ENCODE measurements at places on chromosomes 6 and 20.

- no peak for DNase-seq
These were observed 88.6 kb downstream of the LINC00237 start for GRCh38 chr20:21017528-21018085.

GRCh38 chr6:87164004-87164403, 8.6 kb downstream of the ZNF292 start:
- DNase-seq = no peak

GRCh38 chr20:23361476-23362391, at the start of gene GZF1:
Gene GZF1 (plus strand): TSS chr20:23362182. CDS start chr20:23364384, 2,202 bp downstream.
- peak; percentile 94 for DNase-seq

GRCh38 chr6:150711584-150712504, 112.2 kb downstream of the PLEKHG1 start:
- DNase-seq = no peak

- DNase-seq = no peak
These were observed 26.2 kb downstream of the TTBK1 start for GRCh38 chr6:43269273-43270007.

- DNase-seq = no peak
These were observed 15.2 kb downstream of the RNF8 start for GRCh38 chr6:37368961-37369320.

DNA sequence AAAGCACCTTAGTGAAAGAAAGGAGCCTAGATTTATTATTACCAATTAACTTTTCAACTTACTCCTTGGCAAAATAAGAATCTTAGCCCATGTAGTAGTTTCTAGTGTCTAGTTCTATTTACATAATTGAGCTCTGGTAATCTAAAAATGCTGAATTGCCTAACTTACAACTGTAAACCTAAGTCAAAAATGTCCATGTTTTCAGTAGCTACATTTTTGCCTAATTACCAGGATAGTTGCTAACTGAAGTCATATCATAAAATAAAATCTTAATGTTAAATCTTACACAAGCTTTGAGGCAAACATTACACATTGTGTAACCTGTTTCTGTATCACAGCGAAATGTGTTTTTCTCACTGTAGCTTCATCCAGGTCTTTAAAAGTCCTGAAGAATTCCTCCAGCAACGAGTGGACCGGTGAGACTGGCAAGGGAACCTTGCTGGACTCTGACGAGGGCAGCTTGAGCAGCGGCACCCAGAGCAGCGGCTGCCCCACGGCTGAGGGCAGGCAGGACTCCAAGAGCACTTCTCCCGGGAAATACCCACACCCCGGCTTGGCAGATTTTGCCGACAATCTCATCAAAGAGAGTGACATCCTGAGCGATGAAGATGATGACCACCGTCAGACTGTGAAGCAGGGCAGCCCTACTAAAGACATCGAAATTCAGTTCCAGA, 7.6 kb upstream of the CLDN20 start:
- DNase-seq = no peak

DNA sequence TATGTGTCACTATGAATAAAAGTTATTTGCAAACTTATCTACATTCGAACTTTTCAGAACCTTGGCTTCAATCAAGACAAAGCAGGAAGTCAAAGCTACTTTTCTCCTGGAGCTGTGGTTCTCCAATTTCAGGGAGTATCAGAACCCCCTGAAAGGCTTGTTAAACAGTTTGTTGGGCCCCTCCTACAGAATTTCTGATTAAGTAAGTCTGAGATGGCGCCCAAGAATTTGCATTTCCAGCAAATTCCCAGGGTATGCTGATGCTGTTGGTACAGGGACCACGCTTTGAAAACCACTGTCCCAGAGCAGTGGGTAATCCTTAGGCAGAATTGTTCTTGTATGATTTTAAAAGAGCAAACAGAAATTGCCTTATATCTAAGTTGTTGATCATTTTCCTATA, 189.9 kb upstream of the KCNG1 start:
- DNase-seq = no peak

DNA sequence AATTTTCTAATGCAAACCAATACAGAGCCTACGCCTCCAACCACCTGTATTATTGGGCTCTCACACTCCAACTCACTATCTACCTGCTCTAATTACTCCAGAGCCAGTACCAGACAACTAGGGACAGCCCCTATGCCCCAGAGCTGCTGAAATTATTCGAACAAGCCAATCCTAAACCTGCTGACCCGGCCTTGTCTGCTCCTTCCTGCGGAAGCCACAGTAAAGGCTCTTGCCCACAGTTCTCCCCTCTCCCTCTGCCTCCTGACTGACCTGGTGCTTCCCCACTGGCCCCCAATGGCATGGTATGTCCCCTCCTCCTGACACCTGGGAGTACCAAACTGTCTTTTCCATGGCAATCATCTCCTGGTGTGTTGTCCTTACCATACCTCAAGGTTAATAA, 4.1 kb upstream of the TOX2 start:
- no peak for DNase-seq

DNA sequence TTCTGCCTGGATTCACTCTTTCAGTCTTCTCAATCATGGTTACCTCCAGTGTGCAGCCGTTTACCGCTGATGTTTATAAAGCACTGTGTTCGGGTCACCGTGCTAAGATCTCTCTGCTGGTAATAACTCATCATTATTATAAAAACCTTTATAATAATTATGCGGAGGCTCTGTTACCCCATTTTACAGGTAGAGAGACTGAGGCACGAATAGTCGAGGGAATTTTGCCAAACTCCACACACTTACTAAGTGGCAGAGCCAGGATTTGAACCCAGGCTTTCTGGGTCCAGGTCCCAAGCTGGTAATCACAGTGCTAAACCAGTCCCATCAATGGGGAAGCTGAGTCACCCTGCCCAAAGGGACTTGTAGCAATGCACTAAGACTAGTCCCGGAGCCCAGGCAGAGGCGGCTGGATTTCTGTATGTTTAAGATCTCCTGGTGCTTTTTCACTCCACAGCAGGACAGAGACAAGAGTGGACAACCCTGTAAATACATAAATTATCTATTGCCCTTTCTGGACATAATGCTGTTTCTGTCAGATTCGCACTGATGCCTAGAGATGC, 48.1 kb downstream of the SYNJ2 start:
- no peak for DNase-seq

- DNase-seq = no peak
These were observed 53.0 kb upstream of the AIG1 start for GRCh38 chr6:143007646-143008045.

DNA sequence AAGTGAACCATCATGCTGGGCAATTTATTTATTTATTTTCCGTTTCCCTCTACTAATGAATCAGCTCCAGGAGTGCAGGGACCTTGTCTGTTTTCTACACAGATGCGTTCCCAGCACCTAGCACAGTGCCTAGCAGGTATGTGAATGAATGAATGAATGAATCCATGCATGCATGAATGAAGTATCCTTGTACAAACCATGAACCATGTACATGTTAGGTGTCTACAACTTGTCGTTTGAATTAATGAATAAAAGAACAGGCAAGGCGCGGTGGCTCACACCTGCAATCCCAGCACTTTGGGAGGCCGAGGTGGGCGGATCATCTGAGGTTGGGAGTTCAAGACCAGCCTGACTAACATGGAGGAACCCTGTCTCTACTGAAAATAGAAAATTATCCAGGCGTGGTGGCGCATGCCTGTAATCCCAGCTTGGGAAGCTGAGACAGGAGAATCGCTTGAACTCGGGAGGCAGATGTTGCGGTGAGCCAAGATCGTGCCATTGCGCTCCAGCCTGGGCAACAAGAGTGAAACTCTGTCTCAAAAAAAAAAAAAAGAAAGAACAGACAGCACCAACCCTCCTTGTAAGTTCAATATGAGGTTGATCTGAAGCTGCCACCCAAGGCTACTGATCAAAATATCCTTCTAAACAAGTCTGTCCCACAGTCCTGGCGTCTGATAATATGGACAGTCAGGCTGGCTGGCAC, 27.3 kb upstream of the SLC9A8 start:
- DNase-seq = no peak

- peak; percentile 64 for DNase-seq
These were observed 43.3 kb downstream of the VAPB start for GRCh38 chr20:58432186-58432954.

- no peak for DNase-seq
These were observed 91.8 kb upstream of the NHSL1 start for GRCh38 chr6:138590796-138591709.

DNA sequence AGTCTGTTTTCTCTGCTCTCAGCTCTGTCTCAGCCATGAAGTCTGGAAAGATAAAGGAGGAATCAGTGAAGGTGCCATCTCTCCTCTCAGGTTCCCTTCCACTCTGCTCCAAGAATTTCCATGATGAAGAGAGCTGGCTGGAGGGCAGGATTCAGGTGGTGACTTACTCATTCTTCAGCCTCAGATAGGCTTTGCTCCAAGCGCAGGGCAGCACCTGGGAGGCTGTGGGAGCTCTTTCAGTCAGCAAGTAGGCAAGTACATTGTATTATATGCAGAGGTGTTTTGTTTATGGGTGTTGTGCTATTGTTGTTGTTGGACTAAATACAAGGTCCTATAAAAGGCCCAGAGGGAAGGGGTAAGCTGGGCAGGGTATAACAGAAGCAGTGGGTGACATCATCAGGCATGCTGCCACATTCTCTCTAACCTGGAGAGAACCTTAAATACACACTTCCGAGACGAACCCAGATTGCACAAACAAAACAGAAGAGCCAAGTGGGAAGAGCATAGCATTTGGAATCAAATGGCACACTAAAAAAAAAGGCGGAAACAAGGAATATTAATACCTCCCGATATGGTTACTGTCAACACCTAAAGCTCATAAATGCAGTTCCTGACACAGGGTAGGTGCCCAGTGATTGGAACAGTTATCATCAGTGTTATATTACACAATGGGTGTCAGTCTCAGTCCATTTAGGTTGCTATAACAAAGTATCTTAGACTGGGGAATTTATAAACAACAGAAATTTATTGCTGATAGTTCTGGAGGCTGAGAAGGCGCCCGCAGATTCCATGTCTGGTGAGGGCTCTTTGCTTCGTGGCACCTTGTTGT, 14.5 kb upstream of the PSMG4 start:
- DNase-seq = no peak

DNA sequence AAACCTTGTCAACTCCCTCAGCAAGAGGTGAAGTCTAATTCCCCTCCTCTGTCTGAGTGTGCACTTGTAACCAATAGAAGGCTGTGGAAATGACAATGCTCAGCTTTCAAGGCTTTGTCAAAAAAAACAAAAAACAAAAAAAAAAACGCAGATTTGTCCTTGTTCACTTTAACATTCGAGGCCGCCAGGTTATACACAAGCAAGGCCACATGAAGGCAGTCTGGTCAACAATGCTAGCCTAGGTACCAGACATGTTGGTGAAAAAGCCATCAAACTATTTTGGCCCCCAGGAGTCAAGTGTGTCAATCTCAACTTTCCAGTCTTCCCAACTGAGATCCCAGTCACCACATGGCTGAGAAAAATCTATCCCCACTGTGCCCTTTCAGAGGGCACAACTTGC, 92.3 kb downstream of the CDK19 start:
- no peak for DNase-seq

- DNase-seq = no peak
These were observed 5.3 kb upstream of the HIVEP2 start for GRCh38 chr6:142950291-142950690.

DNA sequence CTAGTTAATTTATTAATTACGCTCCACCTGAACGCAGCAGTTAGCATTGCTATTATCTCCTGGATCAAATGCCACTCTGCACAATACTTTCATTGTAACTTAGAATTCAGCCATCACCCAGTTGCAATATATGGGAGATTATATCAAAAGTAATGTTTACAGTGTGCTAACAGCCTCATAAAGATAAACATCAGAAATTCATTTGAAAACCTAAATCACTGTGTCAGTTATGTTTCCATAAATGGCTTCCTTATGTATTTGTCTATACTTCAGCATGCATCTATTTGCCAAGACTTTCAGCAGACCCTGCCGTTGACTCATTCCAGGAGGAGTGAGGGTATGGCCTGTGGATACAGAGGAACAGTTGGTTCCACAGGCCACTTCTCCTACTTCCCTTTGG, 300.1 kb downstream of the TFAP2B start:
- DNase-seq = no peak

GRCh38 chr20:20497242-20497978, 129.5 kb downstream of the INSM1 start:
- DNase-seq = no peak

GRCh38 chr6:144283646-144284477, 1.3 kb upstream of the UTRN start:
- DNase-seq = no peak

DNA sequence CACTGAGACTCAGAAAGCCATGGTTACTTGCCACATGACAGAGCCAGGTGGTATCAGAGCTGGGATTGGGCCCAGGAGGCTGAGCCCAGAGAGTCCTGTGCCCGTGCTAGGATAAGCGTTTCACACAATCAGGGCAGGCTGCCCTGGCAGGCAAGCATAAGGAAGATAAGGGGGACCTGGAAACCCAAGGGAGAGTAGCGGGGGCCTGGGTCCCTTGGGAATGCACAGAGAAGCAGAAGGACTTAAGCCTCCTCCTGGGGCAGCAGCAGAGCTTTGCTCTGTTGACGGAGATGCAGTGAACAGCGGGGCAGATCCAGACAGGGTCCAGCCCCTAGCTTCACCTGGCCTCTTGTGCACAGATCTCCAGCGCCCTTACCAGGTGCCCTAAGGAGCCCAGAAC, 8.7 kb downstream of the TRIB3 start:
- no peak for DNase-seq

- no peak for DNase-seq
These were observed 38.7 kb downstream of the IGF2R start for GRCh38 chr6:160007611-160008010.

DNA sequence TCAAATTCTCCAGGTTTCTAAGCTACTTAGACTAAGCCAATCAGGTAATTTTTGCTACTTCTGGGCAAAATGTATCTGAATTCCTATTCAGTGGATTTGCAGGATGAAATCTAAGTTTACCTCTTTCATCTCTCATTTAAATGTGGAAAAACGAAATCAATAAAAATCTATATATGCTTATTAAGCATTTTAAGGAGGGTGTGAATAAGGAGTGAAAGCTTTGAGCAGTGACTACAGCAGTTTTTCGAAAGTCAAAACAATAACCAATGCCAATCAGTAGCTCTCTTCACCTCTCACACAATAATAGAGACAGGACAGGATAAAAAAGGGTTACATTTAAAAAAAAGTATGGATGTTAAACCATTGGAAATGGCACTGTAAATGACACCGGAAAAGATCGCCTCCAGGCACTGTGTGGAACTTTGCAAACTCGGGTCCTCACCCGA, 476 bp upstream of the BCKDHB start:
- no peak for DNase-seq

GRCh38 chr6:110524305-110524704, 47.9 kb upstream of the SLC22A16 start:
- DNase-seq = no peak
